ENCODE measurements at places on chromosomes 1 and 21.

GRCh38 chr1:245156736-245157505 lies 2.1 kb downstream of the KIF26B start:
- DNase-seq, result peak; percentile 12

DNA sequence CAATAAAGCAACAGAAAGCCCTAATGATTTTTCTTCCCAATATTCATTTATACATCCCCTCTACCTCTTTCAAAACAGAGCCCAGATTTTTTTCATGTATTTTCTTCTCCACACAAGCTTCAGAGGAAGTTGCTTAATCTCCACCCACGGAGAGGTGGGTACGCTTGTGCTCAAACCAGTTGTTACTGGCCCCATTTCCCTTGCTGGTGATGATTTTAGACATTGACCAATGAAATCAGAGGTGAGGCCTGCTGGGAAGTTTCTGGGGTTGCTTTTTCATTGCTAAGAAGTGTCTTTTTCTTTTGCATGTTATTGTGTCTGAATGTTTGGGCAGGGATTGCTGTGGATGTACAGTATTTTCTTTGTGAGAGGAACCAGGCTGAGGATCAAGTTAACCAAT lies 448.1 kb upstream of the B3GALT2 start:
- DNase-seq, result no peak

DNA sequence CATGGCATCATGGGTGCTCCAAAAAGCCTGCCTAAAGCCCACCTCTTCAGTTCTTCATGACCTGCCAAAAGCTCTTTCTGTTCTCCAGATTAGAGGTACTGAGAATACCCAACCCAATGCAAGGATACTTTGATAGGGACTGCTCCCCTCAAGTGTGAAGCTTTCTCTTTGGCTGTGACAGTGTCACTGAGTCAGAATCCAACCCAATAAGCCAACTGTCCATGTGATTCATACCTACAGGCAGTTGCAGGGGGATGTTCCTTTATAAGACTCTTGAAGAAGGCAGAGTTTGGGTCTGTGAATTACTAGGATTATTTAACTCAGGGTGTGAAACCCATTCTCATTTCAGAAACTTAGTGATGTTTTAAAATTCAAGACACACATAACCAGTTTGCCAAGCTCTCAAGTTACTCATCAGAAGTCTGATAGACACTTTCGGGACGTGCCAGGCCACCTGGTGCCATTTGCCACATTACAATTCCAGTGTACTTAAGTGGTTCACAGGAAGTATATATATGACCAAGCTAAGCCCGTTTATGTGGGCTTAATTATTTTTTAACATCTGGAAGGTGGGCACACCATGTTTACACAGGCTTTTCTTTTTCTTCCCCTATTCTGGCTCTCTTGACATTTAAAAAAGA lies 265.8 kb downstream of the NFIA start:
- no peak for DNase-seq

DNA sequence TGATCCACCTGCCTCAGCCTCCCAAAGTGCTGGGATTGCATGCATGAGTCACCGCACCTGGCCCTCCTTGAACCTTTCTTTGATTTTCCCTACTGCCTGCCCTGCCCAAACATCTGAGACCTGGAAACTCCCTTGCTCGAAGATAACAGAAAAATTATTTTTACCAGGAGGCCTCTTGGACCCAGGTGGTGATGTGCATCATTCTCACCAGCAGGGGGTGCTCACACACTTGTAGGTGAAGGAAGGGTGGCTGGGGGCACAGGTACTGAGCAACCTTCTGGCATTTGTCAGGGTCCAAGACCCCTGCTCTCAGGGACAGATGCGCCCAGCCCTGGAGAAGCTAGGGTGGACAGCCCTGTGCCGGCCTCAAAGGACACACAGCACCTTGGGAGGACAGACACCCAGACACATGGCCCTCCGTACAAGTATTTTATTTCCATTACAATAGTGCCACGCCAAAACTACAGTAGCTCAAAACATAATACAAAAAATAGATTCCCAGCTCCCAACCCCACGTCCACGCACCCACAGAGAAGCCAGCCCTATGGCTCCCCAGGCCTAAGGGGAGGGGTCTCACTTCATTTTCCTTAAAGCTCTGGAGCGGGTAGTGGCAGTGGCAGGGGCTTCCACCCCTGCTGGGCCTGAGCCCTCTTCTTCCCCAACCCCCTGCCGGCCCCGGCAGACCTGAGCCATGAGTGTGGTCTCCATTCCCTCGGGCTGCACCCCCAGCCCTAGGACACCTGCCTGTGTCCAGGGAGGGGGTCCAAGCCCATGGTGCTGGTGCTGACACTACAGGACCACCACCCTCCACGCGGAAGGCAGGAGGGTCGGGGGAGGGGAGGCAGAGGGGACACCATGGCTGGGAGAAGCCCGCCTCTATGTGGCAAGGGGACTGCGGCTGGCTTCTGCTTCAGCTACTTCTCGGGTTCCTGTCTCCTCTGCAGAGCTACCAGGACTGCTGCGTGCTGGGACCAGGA lies 40.4 kb upstream of the EIF4G3 start:
- DNase-seq, result no peak

DNA sequence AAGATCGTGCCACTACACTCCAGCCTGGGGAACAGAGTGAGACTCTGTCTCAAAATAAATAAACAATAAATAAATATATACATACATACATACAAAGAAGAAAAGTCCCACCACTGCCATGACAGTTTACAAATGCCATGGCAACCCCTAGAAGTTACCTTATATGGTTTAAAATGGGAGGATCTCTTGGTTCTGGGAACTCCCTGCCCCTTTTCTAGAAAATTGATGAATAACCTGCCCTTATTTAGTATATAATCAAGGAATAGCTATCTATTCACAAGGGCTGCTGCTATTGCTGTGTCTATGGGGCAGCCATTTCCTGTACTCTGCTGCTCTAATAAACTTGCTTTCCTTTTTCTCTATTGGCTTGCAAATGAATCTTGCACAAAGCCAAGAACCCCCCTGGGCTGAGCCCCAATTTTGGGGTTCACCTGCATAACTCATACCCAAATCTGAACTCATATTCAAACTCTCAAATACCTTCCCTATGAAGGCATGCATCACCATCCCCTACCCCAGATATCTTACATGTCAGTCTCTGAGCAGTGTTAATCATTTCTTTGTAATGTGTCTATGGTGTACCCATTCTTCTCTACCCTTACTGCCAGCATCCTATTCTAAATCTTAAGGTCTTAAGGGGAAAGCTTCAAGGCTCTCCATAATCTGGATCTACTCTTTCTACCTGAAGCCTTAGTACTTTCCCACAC lies 9.0 kb downstream of the GON4L start:
- DNase-seq, result no peak

- DNase-seq, result no peak
Observed at GRCh38 chr1:15931401-15931800, 44.5 kb downstream of the ZBTB17 start.

DNA sequence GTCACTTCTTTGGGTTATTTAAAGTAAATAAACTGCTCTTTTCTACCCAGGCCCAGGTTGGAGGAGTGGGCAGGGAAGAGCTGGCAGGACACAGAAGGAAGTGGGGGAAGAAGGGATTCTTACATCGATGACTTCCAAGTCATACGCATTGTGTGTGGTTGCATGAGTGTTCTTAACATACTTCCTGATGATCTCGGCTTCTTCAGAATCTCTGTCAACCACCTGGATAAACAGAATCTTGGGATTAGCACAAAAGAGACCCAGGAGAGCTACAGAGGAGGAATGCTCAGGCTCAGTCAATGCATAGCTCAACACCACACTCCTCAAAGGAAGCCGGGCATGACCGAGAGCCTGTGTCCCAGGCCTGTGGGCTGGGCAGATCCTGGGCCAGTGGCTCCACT lies 42.1 kb downstream of the PARP1 start:
- DNase-seq, result no peak

GRCh38 chr21:29145852-29146453 lies 15.5 kb downstream of the MAP3K7CL start:
- DNase-seq, result no peak

DNA sequence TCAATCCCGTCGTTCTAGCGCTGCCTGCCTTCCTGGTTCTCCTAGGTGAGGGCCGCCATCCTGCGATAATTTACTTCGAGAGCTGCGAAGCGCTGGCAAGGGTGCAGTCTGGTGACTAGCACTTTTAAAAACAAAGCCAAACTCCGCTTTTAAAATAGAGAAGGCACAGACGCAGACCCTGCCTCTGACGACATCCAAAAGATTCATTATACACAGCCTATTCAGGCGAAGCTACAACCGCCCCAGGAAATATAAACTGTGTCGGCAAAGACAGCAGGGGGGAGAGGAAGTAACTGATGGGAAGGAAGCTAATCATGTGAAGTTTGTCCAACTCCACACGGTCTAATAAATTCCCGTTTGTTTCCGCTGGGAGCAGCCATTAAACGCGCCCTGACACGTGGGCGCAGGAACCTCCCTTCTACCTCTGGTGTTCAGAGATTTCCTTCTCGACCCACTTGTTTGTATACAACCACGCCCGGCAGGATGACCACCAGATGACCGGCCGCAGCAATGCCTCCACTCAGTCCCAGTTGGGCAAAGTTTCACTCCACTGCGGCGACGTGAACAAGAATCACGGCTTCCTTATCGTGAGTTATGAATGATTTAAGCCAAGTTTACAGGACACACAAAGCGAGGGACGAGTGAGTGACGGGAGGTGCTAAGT lies 1.3 kb downstream of the GNG12 start:
- DNase-seq, result peak; percentile 55

- DNase-seq, result no peak
Observed at GRCh38 chr1:99217599-99217998, 46.7 kb upstream of the PLPPR4 start.

DNA sequence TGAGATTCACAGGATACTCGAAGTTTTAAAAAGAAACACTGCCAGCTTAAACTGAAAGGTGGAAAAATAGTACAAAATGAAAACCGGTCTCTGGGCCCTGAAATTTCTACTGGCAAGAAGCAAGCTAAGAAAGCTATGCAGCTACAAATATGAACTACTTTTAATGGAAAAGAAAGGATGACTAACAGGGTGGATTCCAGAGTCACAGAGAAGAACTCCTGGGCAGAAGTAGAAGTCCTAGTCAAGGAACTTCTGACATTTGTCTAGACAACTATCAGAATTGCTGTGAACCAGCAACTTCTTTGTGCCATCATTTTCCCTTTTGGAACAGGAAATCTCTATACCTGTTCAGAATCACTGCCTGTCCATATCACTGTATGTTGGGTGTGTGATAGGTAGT lies 38.1 kb downstream of the CD160 start:
- no peak for DNase-seq

DNA sequence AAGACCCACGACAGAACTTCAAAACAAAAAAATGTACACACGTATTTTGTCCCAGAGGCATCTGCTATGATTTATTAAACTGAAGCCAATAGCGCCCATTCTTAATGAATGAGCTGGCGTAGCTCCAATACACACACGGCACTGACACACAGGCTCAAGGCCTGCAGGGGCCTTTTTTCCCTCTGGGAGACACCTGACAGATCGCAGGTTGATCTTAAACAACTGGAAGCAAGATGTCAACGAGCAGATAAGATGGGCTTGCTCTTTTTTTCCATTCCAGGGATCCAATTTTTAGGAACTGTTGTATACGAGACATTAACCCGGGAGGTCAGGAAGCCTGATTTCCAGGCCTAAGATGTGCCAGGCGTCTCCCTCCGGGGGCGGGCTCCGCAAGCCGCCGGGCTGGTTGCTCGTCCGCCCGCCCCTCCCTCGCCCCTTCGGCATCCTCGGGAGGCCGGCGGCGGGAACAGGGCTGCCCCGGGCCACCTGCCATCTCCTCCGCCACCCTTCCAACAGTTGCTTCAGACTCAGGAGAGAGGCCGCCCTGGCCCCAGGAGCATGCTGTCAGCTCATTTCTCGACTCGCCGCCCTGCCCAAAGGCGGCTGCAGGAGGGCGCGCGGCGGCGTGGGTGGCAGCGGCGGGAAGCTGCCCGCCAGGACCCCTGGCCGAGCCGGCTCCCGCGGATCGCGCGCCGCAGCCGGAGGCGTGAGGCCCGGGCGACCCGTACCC lies 735 bp downstream of the TTC13 start:
- DNase-seq, result peak; percentile 5

DNA sequence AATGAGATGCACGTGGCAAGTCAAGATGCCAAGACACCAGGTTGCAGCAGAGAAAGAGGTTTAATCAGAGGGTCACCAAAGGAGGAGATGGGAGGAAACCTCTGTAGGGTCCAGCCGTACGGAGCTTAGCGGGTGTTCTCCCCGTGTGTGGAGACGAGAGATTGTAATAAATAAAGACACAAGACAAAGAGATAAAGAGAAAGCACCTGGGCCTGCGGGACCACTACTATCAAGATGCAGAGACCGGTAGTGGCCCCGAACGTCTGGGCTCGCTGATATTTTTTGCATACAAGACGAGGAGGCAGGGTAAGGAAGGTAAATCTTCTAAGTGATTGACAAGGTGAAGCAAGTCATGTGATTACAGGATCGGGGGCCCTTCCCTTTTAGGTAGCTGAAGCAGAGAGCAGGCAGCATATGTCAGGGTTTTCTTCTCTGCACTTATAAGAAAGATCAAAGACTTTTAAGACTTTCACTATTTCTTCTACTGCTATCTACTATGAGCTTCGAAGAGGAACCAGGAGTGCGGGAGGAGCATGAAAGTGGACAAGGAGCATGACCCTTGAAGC lies 41.2 kb upstream of the TDRD10 start:
- DNase-seq, result no peak

- DNase-seq, result no peak
Observed at GRCh38 chr1:72942008-72942407, 659.7 kb upstream of the NEGR1 start.

DNA sequence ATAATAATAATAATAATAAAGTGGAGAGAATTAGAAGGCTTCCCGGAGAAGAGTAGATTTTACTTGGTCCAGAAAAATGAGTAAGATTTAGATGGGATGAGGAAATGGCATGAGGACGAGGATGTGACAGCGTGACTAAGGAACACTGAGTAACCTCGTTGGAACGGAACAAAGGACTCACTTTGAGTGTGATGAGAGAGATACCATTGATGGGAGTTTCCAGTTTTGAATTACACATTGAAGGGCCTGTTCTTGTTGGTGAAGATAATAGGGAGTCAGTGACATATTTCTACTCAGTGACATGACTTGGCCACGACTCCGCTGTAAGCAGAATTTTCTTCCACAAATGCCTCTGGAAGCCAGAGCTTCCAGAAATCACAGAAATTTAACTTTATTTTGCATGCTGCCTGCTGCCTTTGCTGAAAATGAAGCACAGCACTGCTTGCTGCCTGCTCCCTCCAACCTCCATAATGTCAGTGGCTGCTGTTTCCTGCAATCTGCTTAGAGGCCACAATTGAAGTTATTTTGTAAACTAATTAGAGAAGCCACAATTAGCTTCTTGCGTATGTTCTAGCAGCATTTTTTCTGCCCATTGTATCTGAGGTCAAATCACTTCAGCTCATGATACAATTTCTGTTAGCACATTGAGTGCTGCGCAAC lies 33.7 kb upstream of the FBXO28 start:
- no peak for DNase-seq

GRCh38 chr1:212364985-212365384 lies 49.7 kb downstream of the PACC1 start:
- DNase-seq, result no peak

- DNase-seq, result no peak
Observed at GRCh38 chr1:8816264-8816663, 1.2 kb downstream of the RERE start.

GRCh38 chr1:97943354-97943753 lies 22.5 kb upstream of the DPYD start:
- no peak for DNase-seq

GRCh38 chr1:187226396-187226795 lies 397.6 kb downstream of the PLA2G4A start:
- DNase-seq, result no peak
